ENCODE measurements at places on chromosomes 13 and 19.

- DNase-seq = no peak
These were observed 43.1 kb downstream of the LHFPL6 start for GRCh38 chr13:39559847-39560246.

DNA sequence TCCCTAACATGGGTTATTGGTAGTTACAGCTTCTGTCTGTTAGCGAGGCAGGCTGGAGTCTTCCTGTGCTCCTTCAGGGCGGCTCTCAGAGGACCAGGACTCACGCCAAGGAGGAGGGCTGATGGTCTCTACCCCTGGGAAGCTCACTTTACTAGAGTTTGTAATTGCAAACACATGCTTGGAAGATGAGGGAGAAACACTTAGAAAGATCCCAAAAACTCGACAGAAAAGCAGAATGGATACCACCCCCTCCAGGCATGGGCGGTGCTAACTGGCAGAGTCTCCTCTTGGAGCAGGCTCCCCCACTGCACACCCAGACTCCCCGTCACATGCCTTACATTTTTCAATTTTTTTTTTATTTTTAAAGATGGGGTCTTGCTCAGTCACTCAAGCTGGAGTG is 62.0 kb downstream of the PARP4 start:
- DNase-seq = no peak

GRCh38 chr19:48999481-49000325 is 6.0 kb downstream of the RUVBL2 start:
- no peak for DNase-seq

DNA sequence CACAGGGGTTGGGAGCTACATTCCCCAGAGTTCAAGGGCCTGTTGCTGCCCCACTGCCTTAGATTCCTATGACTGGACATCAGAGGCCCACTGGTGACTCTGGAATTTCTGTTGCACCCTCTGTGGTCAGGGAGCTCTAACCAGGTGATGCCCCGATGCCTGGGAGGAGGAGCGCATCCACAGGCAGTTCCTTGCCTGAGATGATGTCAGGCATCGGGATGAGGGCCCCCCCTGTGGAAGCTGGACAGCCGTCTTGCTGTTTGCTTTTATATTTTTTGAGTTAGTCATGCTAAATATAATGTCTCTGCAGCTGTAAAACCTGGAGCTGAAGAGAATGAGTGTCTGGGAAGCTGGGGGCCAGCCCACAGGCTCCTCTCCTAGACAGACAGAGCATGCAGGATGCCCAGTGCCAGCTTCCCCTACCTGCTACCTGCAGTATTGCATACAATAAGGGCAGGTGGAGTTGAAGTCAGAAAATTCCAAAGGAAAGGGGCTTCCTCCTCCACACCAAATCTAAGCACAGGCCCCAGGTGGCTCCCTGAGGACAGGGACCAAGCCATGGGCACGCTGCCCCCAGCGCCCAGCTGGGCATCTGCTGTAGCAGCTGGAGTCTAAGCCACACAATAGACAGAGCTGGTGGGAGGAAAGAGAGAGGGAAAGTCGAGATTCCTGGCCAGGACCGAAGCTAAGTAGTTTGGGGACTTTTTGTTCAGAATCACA is 16.2 kb downstream of the COL4A2 start:
- DNase-seq = no peak

DNA sequence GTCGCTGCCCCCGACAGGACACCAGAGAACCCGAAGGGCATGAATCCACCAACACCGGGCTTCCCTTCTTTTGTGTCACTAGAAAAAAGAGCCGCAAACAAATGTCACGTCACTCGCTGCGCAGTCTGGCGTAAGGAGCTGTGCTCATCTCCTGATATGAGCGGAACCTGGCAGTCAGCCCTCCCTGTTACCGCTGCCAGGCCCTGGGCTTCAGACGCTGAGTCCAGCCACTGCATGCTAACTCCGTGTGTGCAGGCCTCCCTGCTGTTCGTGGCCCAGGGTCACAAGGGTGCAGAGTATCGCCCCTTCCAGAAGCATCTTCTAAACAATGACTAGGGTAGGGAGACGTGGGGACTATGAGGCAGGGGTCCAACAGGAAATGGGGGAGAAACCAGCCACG is 71.3 kb downstream of the SLC7A1 start:
- DNase-seq = no peak

GRCh38 chr13:25192489-25192888 is 20.4 kb upstream of the AMER2 start:
- no peak for DNase-seq

DNA sequence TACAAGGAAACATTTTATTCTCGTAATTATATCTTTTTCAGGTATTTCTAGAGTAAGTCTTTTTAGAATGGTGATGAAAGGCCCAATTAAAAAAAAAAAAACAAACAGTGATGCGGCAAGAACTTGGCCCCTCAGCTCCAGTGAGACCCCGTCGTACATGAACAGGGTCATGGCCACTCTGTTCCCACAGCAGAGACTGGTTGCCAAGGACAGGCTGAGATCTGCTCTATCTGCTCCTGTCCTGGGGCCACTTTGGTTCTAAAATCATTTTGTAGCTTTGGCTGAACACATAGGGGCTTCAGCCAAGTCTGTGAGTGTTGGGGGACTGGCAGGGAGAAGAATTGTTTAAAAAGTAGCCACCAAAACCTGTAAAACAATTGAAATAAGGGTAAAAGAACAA is 286.9 kb downstream of the RFC3 start:
- no peak for DNase-seq

DNA sequence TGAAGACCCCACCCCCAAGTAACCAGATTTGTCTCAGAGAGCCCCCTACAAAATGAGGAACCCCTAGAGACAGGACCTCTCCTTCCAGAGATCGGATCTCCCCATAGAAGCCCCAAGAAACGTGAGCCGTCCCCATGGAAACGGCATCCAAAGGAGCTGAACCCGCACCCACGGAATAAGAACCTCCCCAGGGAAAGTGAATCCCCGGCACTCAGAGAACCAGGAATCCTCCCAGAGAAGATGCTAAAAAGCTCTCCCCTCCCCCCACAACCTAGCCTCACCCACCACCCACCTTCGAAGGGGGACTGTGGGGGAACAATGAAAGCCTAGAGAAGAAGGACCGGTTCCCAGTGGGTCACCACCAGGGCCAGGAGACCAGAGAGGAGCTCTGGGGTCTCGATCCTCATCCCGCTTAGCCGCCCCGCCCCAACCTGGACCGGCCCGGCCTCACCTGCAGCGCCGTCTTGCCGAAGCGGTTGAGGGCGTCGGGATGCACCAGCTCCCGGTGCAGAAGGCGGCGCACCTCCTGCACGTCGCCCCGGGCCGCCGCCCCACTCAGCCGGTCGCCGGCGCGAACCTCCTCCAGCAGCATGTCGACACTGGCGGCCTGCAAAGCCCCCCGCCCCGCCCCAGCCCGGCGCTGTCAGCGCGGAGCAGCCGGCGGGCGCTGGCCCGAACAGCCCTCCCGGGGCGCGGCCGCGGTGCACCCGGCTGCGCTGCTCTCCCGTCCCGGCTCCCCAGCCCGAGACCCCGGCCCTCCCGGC is 535 bp downstream of the CDKN2D start:
- DNase-seq = no peak

DNA sequence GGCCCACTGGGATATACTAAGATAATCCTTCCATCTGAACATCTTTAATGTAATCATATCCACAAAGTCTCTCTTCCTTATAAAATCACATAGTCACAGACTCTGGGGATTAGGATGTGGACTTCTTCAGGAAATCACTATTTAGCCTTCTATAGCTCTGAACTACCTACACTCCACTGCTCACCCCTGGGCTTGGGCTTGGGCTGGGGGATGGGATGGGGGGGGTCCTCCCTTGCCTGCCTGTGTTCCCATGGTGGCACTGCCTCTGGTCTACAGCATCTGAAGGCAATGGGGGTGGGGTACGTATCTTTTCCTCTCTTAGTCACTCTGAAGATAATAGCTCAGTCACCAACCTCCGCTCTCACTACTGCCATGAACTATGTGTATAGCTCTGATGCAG is 67.8 kb upstream of the SERTM1 start:
- no peak for DNase-seq

GRCh38 chr13:41674246-41674645 is 216.9 kb downstream of the RGCC start:
- DNase-seq = no peak

DNA sequence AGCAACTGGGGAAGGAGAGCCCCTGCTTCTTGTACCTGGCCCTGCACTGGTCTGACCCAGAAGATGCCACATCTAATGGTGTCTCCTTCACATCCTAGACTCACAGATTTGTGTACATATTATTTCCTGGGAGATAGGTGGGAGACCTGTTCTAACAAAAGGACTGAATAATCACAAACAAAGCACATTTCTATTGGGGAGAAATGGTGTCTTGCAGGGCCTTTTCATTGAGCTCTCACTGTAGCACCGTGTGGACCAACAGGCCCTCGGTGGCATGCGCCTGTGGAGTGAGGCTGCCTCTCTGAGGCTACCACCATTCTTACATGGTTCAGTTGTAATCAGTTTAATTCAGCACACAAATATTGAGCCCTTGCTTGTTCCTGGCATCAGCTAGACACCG is 989 bp upstream of the SACS start:
- DNase-seq = no peak

- no peak for DNase-seq
These were observed 545 bp downstream of the NACC1 start for GRCh38 chr19:13118424-13119193.

GRCh38 chr13:49655906-49656305 is 27.6 kb downstream of the ARL11 start:
- no peak for DNase-seq

GRCh38 chr19:34841780-34842179 is 68.8 kb upstream of the ZNF599 start:
- no peak for DNase-seq

GRCh38 chr19:4174895-4175668 is 7.3 kb downstream of the SIRT6 start:
- no peak for DNase-seq

DNA sequence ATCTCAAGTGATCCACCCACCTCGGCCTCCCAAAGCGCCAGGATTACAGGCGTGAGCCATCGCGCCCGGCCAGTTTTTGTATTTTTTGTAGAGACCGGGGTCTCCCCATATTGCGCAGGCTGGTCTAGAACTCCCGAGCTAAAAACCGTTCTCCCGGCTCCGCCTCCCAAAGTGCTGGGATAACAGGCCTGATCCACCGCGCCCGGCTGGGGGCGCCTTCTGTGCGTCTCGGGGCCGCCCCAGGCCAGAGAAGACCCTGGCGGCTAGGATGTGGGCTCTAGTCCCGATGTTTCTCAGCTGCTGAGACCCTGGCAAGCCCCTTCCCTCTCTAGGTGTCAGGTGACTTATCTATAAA is 3.6 kb downstream of the ARHGAP45 start:
- DNase-seq = no peak

DNA sequence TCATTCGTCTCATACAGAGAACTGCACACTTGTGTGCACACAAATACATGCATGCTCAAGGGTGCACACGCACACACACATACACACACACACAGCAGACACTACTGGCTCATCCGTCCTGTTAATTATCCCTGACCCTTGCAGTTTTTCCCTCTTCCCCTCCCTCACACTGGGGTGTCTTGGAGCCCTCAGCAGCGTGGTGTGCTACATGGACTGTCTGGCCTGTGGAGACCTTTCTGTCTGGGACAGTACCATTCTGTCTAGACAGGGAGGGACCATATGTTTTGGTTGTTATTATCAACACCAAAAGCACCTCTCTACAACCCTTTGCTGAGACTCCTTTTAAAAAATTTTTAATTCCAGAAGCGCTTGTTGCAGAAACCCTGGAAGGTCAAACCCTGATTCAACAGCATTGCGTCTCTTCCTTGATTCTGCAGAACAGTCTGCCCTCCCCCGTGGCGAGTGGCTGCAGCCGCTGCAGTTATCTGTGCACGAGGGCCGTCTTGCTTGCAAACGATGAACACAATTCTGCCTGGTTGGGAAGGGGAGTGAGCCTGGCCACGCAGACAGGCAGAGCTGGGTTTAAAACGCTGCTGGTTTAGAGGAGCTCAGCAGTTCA is 374.0 kb downstream of the IRS2 start:
- no peak for DNase-seq

DNA sequence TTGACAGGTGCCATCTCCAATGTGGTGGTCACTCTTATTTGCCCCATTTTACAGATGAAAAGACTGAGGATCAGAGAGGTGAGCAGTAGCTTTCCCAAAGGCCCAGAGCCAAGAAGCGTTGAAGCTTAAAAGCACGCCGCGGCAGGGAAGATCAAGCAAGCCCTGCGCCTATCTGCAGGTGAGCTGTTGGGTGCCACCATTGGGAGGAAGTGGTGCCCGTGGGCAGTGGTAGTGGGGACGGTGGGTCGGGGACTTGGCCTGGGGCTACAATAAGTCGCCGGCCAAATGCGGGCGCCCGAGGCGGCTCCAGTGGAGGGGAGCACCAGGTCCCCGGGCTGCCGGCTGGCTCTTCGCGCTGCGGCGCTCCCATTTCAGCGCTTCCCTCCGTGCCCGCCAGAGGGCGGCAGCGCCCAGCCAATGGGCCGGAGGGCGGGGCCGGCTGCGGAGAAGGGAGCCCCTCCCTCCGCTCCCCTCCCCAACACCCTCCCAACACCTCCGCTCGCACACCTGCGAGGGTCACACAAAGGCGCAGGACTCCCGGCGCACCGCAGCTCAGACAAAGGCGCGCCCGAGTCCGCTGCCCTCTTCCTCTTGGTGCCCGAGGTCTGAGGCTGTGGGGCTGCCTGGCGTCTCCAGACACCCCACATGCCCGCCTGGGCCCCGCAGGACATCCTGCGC is 744 bp upstream of the POU2F2 start:
- peak; percentile 43 for DNase-seq

GRCh38 chr19:6272913-6273600 is 6.7 kb downstream of the MLLT1 start:
- DNase-seq = no peak

DNA sequence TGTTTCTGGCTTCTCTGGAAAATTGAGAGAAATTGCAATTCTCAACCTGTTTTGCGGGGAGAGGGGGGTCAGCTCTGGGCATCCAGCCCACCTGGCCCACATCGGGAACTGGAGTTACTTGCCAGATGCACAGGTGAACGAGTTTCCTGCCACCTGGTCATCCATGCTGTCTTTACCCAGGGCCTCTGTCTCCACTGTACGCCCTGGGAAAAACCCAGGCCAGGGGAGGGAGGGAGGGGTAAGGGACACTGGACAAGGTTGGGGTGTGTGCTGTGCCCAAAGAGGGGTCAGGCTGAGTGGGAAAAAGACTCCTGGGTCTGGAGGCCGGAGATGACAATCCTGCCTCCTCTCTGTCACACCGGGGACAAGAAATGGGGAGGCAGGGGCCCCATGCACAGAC is 307.6 kb downstream of the ZNF536 start:
- DNase-seq = no peak

Measured in mesothelial cell of epicardium (in vitro differentiated cells).